IPS DF 6.9 (cell line): ENCODE measurements at places on chromosomes 2 and 18.

DNA sequence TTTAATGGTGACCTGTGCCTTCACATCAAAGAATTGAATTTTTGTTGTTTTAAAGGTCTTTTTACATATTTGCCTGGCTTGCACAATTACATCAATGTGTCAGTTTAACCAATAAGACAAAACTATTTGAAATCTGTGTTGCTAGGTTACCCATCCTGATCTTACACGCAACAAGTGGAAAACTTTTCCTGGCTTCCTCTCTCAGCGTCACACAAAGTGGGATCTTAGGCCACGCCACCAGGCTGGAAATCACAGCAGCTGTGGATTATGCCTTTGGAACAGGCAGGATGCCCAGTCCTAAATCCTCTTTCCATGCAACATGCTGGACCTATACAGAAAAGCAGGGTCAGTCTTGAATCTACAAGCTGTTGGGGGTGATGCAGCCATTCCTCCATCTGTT is 298.2 kb upstream of the HNRNPA3 start:
- H3K4me1 ChIP-seq: no peaks in the 10 kb centered on the region
- H3K27ac ChIP-seq: no peak overlapping the region
- no peaks in the 10 kb centered on the region for H3K36me3 ChIP-seq
- no peaks in the 10 kb centered on the region for H3K27me3 ChIP-seq

DNA sequence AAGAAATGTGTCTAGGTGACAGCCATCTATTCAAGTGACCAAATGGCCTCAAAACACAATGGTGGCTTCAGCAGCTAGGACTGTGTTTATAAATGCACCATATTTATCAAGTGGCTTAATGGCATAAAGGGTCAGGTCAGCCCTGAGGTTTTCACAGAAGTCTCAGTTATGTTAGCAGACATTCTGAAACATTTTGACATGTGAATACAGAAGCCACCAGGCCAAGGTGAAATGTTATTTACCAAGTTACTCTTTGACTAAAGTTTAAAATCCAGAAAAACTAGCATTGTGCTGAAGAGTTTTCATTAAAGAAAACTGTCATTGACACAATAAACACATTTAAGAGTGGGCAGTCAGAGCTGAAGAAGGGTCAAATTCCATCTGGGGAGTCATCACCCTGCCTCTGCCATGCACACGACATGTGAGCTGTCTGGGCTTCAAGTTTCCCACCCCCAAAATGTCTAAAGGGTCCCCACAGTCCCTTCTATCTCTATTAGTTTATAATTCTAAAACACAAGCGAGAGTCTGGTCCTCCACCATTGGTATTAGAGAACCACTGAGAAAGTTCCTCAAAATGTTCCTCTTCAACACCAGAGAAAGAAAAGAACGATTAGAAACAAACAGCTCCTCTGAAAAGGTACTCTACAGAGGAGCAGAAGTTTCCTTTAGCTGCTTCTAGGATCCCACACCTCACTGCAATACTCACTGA is 77.5 kb upstream of the FZD5 start:
- no peaks in the 10 kb centered on the region for H3K4me1 ChIP-seq
- DNase-seq: no peak
- H3K27me3 ChIP-seq: no peaks in the 10 kb centered on the region
- no peak overlapping the region for H3K27ac ChIP-seq
- no peak overlapping the region for H3K4me3 ChIP-seq

GRCh38 chr2:59993726-59994125 is 559.7 kb downstream of the BCL11A start:
- H3K27ac ChIP-seq: no peak overlapping the region
- H3K36me3 ChIP-seq: no peaks in the 10 kb centered on the region
- no peak for DNase-seq
- no peaks in the 10 kb centered on the region for H3K27me3 ChIP-seq

- H3K27ac ChIP-seq: peak overlapping the region; percentile 32
- H3K4me3 ChIP-seq: no peak overlapping the region; the same call in 1 of the 2 replicates
- DNase-seq: no peak
- H3K36me3 ChIP-seq: no peaks in the 10 kb centered on the region
- H3K27me3 ChIP-seq: no peaks in the 10 kb centered on the region
Observed at GRCh38 chr2:43218702-43219382, 7.6 kb downstream of the ZFP36L2 start.

- H3K27ac ChIP-seq: no peak overlapping the region
- H3K36me3 ChIP-seq: no peaks in the 10 kb centered on the region
- no peak overlapping the region for H3K4me3 ChIP-seq
- H3K27me3 ChIP-seq: no peaks in the 10 kb centered on the region
Observed at GRCh38 chr18:25962176-25962575, 128.2 kb downstream of the SS18 start.

DNA sequence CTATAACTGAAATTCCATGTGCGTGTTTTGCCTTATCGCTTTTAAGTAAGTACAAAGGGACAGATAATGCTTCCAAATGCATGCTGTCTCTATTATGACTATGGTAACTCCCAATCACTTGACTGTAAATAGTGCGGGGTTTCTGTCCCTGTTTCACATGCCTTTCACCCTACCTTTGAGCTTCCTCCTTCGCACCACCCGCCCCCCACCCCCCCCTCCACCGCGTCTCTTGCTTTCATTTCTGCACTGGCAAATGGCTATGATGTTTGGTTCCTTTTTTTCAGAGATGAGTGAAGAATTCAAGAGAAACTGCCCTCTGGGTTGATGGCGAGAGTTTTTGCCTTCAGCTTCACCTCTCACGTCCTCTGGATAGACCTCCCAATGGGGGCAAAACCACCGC is 25.0 kb upstream of the SPP2 start:
- no peak for DNase-seq
- H3K27me3 ChIP-seq: no peaks in the 10 kb centered on the region
- H3K4me3 ChIP-seq: no peak overlapping the region

GRCh38 chr2:50953021-50953420 is 78.9 kb downstream of the NRXN1 start:
- no peaks in the 10 kb centered on the region for H3K36me3 ChIP-seq
- H3K4me3 ChIP-seq: no peak overlapping the region
- DNase-seq: no peak
- no peak overlapping the region for H3K27ac ChIP-seq
